NCI-H187 treated with DMSO at 0.1 percent for 48 hours (cell line): ENCODE measurements at places on chromosomes 16 and 17.

GRCh38 chr16:54266363-54266955 lies 20.1 kb downstream of the IRX3 start:
- no peak for DNase-seq

DNA sequence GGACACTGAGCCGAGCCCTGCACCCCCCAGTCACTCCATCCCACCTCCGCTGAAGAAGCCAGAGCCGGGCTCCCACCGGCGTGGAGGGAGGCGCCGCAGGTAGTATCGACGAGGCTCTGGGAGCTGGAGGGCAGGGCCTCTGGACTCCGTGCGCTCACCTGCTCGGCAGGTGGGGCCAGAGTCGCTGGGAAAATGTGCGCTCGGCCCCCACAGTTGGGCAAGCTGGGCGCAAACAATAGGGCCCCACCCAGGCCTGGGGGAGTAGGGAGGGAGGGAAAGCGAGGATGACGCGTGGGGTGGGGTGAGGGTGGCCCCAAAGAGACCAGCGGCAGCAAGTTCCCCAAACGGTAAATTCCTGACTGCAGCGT lies 668 bp downstream of the JUP start:
- no peak for DNase-seq

DNA sequence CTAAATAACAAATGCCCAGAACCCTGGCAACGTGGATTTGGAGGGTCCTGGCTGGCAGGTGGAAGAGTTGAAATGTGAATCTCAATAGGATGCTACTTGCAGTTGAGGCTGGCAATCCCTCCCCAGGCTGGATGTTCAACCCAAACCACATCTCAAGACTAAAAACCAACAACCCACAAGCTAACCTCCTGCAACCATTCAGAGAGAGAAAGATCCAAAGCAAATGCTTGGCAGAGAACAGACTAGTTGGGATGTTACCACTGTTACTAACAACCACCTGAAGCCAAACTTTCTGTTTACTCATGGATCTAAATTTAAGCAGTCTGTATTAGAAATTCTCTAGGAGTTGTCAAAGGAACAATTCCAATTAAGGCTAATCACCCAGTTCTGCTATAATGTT lies 27.9 kb downstream of the SMG6 start:
- no peak for DNase-seq

DNA sequence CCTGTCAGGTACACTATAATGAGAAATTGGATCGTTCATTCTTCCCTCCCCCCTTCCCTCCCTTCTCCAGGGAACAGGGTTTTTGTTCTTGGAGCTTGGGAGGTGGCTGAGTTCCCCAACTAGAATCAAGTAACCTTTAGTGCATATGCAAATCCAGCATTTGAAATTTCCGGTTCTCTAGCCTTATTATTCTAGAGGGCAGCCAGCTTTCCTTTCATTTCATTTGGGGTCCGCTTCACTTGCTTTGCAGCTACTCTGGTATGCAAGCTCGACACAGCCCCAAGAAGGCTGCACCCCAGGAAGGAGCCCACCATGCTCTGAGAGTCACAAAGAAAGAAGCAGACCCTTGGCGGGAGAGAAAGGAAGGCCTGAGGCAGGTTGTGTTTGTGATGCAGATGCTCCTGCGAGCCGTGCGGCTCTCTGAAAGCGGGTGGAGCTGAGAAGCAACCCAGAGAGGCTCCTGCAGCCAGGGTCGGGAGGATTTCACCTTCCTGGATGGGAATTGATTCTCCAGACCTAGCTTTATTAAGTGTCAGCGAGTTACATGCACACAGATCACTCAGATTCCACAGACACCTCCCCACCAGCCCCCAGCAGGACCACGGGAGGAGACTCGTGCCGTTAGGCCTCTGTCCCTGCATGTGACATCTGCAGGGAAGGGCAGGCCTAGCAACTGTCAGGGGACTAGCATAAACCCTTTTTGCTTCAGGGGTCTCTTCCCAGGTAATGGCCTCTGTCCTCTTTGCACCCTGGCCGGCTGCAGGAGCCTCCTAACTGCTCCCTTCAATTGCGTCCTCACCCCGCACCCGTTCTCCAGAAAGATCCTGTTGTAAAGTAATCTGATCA lies 34.5 kb downstream of the PMM2 start:
- DNase-seq, result no peak

DNA sequence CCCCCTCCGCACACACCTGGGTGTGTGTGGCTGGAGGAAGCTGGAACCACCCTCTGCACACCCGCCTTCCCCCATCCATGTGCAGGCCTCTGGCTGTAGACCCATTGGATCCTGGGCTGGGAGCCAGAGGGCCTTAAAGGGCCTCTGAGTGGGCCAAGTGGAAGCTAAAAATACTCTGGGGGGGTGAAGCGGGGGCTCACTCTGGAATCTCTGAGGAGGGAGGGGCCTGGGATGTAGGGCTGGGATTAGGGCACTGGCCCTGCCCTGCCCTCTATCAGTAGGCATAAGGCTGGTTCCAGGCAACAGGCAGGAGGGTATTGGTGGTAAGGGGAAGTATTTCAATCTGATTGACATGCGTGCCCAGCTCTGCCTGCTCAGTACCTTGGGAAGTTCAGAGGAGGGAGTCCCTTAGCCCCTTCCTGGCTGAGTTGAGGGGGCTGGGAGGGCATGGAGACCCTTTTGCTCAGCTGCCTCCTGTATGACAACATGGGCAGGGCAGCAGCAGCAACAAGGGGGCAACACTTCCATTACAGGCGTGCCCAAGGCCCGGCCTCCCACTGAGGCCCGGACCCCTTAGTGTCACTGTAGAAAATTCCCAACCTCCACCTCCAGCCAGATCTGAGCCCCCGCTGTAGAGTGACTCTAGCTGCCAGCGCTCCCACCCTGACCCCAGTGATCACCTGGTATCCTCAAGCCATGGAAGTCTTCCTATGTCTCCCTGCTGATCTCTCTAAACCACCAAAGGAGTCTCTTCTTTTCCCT lies 5.2 kb downstream of the ITGA3 start:
- DNase-seq, result no peak
